ENCODE measurements at places on chromosomes 6 and 20.

- DNase-seq: no peak
Observed at GRCh38 chr20:8129211-8129976, 2.7 kb upstream of the PLCB1 start.

DNA sequence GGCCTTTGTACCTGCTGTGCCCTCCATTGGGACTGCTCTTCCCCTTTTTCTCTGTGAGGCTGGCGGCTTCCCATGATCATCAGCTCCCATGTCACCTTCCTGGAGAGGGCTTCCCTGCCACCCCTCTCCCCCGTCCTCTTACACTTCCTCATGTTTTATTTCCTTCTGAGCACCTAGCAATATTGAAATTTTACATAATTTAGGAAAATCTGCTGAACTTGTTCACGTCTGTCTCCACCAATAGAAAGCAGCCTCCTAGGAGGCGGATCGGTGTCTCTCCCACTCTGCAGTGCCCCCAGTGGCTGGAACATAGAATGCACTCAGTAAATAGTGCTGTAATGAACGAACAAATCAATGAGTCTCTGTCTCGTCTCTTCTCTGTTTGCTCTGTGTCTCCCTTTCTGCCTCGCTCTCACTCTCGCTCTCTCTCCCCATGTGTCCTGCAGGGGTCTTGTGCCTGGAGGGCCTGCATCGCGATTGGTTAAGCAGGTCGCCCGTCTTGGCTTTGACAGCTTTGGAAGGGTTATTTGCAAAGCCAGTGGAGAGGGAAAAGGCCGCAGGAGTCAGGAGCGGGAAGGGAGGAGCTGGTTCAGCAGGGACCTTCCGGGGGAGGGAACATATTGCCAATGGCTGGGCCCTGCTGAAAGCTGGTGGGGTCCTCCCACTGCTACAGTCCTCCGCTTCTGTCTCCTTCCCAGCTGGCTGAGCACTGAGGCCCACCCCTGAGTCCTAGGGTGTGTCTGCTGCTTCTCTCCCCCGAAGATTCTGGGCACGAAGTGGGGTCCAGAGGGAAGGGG is 12.1 kb upstream of the OCSTAMP start:
- DNase-seq: peak; percentile 77

GRCh38 chr6:6565069-6565468 is 23.5 kb upstream of the LY86 start:
- no peak for DNase-seq

- DNase-seq: no peak
Observed at GRCh38 chr20:48928832-48929725, 7.6 kb downstream of the ARFGEF2 start.

- no peak for DNase-seq
Observed at GRCh38 chr6:19665613-19665909, 171.6 kb upstream of the ID4 start.

All from activated CD4-positive, alpha-beta T cell treated with anti-CD3 and anti-CD28 coated beads, Interleukin-2, Interleukin-4, amounts not matched to agents 100 ng/mL and 50 ng/mL, durations not matched to agents 16 hours and 8 hours (primary cell).